Activated T-helper 1 cell treated with anti-CD3 and anti-CD28 coated beads, Interleukin-12 subunit alpha, Interleukin-12 subunit beta, Interleukin-2, Interleukin-4 antibody, amounts not matched to agents 30 ng/mL and 10 ng/mL and 1 ng/mL, durations not matched to agents 14 hours and 24 hours and 36 hours (primary cell): ENCODE measurements at places on chromosomes 11 and 22. TPM values are rescaled to one million over a fixed set of nuclear protein-coding genes. Genes with fewer than 3 reads are reported as not detected.
A peak's percentile ranks its signal among the peaks of the same experiment; 100 is the strongest.

DNA sequence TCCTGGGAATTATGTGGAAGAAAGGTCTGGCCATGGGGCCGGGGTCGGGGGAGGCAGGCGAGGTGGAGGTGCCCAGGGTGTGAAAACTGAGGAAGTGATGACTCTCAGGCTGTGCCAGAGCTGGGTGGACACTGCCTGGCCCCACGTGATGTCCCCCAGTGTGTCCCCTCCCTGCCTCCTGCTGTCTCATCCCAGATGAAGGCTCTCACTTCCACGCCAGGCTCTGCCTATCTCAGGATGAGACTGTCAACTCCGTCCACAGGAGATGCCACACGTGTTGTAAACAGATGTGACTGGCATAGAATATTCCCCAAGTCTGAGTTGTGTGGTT is 51.4 kb downstream of the RPS6KA4 start:
- peaks cover 2% of the 10 kb centered on the region for H3K27me3 ChIP-seq
- H3K4me3 ChIP-seq = no peak overlapping the region
- no peak overlapping the region for H3K27ac ChIP-seq
- H3K4me1 ChIP-seq = no peaks in the 10 kb centered on the region
- H3K36me3 ChIP-seq = no peaks in the 10 kb centered on the region

- H3K27me3 ChIP-seq = no peaks in the 10 kb centered on the region
- no peak overlapping the region for H3K4me3 ChIP-seq
- no peaks in the 10 kb centered on the region for H3K4me1 ChIP-seq
- no peak overlapping the region for H3K27ac ChIP-seq
Observed at GRCh38 chr11:80515097-80515496, 1074.3 kb upstream of the TENM4 start.

- H3K27ac ChIP-seq = no peak overlapping the region
- H3K36me3 ChIP-seq = no peaks in the 10 kb centered on the region
- peaks cover 8% of the 10 kb centered on the region for H3K27me3 ChIP-seq
- H3K4me3 ChIP-seq = no peak overlapping the region
- peak; percentile 55 for DNase-seq
Observed at GRCh38 chr22:50271519-50271970, 1.4 kb upstream of the MAPK11 start.

DNA sequence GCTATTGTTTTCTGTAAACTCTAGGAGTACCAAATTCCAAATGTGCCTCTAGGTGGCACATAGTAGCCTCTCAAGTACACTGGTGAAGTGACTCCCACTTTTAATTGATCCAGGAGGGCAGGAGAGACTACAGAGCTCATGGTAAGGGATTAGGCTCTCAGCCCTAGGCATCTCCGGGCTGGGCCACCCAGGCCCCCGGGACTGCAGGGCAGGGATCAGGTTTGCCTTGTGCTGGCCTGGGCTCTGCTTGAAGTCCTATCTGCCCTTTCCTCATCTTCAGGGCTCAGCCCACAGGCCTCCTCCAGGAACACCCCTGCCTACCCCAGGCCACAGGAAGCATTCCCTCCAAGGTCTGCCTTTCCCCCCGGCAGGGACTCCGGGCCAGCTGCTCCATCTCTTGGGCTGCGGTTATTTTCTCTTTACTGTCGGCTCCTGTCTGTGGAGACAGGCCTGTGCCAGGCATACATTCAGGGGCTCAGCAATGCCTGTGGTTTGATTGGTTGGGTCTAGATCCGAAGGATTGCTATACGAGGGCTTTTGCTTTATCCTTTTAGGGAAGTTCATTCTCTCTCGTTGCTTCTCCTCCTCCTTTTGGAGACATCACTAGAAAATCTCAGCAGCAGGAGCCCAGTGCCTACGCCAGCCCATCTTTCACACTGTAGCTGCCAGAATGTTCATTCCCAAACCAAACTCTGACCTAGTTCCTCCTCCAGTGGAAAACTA is 32.8 kb downstream of the PARVA start:
- no peak overlapping the region for H3K27ac ChIP-seq
- no peaks in the 10 kb centered on the region for H3K4me1 ChIP-seq
- no peaks in the 10 kb centered on the region for H3K36me3 ChIP-seq
- H3K27me3 ChIP-seq = peaks cover 5% of the 10 kb centered on the region
- no peak overlapping the region for H3K4me3 ChIP-seq

- no peak overlapping the region for H3K27ac ChIP-seq
- DNase-seq = no peak
- peaks cover 8% of the 10 kb centered on the region for H3K27me3 ChIP-seq
- no peak overlapping the region for H3K4me3 ChIP-seq
Observed at GRCh38 chr11:126485986-126486635, 130.6 kb downstream of the ST3GAL4 start.

DNA sequence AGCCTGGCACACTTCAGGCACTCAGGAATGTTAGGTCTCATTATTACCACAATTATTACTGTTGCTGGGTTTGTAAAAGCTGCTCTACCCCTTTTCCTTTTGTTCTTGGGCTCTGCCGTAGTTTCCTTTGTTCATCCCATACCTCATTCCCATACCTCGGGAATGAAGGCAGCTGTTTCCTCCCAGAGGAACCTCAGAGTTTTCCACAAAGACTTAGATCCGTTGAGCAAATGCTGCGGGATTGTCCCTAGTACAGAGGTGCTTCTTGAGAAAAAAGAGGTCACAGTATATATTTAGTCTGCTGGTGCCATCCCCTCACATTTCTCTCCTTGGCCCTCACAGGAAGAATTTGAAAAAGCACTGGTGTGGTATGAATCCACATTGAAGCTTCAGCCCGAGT is 134.7 kb downstream of the TTC17 start:
- no peak overlapping the region for H3K4me3 ChIP-seq
- DNase-seq = no peak
- H3K36me3 ChIP-seq = peaks cover 27% of the 10 kb centered on the region
- H3K4me1 ChIP-seq = no peaks in the 10 kb centered on the region
- H3K27me3 ChIP-seq = no peaks in the 10 kb centered on the region
- H3K27ac ChIP-seq = no peak overlapping the region

The FADD gene
- 47.9 and 51.8 TPM in 2 replicates for total RNA-seq

- peaks cover 2% of the 10 kb centered on the region for H3K36me3 ChIP-seq
- DNase-seq = no peak
- H3K4me3 ChIP-seq = peak overlapping the region; percentile 37
- peak overlapping the region; percentile 81 for H3K27ac ChIP-seq
- H3K4me1 ChIP-seq = peaks cover 23% of the 10 kb centered on the region
- no peaks in the 10 kb centered on the region for H3K27me3 ChIP-seq
Observed at GRCh38 chr11:73366265-73366610, 10.0 kb upstream of the RELT start.

The IGLL5 gene
- total RNA-seq = not detected in 2 replicates

DNA sequence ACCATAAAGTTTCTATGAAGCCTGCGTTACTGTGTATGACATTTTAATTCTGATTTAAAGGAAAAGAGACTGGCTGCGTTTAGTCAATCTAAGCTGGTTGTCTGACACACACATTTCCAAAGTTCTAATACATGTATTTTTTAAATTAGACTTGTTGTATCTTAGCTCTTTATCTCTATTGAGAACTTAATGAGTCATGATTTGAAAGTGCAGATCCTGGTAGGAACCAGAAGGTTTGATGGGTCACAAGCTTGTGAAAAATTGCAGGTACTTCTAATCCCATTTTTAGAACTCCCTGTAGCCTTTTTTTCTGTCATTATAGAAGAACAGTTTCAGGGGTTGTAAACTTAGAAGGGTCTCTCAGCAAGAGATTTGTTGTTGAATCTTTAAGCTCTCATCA is 210.3 kb downstream of the DDX10 start:
- no peak overlapping the region for H3K27ac ChIP-seq
- H3K4me3 ChIP-seq = no peak overlapping the region
- peaks cover 12% of the 10 kb centered on the region for H3K4me1 ChIP-seq
- H3K27me3 ChIP-seq = no peaks in the 10 kb centered on the region

GRCh38 chr11:80718611-80719291 is 1277.9 kb upstream of the TENM4 start:
- no peaks in the 10 kb centered on the region for H3K4me1 ChIP-seq
- no peaks in the 10 kb centered on the region for H3K27me3 ChIP-seq
- H3K36me3 ChIP-seq = no peaks in the 10 kb centered on the region
- no peak overlapping the region for H3K27ac ChIP-seq

The MMP8 gene
- total RNA-seq = not detected in 2 replicates

- peaks cover 60% of the 10 kb centered on the region for H3K4me1 ChIP-seq
- peak overlapping the region; percentile 40 for H3K27ac ChIP-seq
- no peak for DNase-seq
- H3K27me3 ChIP-seq = no peaks in the 10 kb centered on the region
- peaks cover 10% of the 10 kb centered on the region for H3K36me3 ChIP-seq
Observed at GRCh38 chr11:117020869-117021564, 77.2 kb downstream of the SIK3 start.

The MMP3 gene
- not detected in 2 replicates for total RNA-seq
